Midbrain (tissue), 1 donor: ENCODE measurements at places on chromosomes 4 and X.
A peak's percentile ranks its signal among the peaks of the same experiment; 100 is the strongest.

DNA sequence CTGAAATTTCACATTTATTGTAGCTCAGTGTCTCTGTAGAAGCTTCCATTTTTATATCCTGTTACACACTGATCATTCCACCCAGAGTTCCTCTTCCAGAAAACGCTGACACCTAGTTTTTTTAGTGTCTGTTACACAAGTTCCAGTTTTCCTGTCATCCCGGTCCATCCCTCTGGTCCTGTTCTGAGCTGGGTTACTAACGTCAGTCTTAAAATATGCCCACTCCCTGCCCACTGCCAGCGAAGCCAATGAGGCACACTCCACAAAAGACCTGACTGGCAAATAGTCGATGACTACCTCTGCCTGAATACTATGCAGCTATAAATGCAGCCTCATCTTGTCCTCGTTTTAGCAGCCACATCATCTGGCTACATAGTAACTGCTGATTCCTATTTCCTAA is 30.9 kb upstream of the DDX3X start:
- no peak for DNase-seq

GRCh38 chrX:106972896-106973295 is 27.1 kb downstream of the MORC4 start:
- DNase-seq: no peak

DNA sequence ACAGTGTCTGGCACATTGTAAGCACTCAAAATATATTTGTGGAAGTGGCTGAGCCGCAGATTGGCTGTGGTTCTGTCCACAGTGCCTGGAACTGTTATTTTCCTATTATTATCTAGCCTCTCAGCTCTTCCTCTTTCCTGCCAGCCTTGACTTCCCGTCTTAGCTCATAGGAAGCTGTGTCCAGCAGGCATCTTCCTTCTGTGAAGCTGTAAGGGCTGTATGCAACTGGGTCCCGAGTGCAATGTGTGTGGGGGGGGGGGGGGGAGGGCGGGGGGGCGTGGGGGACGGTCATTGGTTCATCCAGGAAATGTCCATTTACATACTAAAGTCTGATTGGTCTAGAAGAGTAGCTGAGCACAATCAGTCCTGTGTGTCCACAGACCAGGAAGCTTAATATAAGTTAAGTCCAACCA is 210.7 kb downstream of the PDGFRA start:
- DNase-seq: peak; percentile 22

DNA sequence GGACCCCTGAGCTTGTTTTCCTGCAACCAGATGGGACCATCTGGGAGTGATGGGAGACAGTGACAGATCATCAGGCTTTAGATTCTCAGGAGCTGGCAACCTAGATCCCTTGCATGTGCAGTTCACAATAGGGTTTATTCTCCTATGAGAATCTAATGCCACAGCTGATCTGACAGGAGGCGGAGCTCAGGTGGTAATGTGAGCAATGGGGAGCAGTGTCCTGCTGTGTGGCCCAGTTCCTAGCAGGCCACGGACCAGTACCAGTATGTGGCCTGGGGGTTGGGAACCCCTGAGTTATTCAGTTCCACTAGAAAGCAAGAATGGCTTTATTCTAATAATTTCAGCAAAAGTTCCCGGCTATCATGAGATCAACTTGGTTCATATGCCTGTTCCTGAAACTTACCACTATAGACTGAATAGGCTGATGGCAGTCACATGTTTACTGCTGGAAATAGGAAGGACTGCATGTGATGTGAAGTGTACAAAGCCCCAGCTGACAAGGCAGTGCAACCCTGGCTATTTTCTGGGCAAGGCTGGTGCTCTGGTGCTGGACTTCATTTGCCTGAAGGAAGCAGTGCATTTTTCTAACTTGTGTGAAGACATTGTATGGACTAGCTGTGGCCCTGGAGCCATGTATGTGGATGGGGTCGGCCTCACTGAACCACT is 107.2 kb downstream of the SPRY1 start:
- DNase-seq: peak; percentile 13

DNA sequence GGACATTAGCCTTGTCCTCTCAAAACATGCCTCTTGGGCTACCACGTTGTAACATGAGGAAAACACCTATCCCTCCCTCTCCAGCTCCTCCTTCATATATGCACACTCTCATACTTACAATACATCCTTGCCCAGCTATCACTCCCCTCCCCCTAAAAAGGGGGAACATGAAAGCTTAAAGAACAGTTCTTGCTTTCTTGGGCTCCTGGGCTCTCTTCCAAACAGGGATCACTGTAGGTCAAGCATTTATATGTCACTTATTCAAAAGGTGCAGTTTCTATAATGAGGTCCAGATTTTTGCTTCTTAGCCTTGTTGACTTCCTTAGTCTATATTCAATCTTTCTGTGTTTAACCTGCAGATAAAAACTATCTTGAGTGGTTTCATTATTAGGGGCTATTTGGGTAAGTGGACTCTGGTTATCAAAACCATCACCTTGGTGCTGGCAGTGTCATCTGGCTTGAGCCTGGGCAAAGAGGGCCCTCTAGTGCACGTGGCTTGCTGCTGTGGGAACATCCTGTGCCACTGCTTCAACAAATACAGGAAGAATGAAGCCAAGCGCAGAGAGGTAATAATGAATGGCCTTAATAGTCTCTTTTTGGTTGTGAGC is 119.4 kb downstream of the AKAP4 start:
- DNase-seq: peak; percentile 19

- no peak for DNase-seq
Observed at GRCh38 chrX:1466232-1466661, 13.5 kb upstream of the ASMTL start.

GRCh38 chrX:15468036-15468435 is 25.1 kb downstream of the PIR start:
- peak; percentile 42 for DNase-seq

DNA sequence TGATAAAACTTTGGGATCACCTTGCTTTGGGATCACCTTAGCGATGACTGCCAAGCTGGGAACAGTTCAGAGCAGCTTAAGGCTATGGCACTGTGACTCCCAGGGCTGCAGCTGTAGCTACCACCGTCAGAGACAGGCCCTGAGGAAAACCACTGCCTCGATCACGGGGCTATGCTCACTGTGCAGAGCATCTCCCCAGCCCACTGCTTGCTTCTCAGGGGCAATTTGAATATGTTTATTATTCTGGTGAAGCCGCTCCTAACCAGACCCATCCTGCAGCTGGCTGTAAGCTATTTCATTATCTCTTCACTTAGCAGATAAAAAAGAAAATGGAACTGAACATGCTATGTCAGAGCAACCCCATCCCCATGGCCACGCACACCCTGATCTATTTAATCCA is 328.5 kb downstream of the EVC2 start:
- DNase-seq: no peak

GRCh38 chrX:109635146-109635545 is 10.2 kb upstream of the KCNE5 start:
- DNase-seq: no peak

DNA sequence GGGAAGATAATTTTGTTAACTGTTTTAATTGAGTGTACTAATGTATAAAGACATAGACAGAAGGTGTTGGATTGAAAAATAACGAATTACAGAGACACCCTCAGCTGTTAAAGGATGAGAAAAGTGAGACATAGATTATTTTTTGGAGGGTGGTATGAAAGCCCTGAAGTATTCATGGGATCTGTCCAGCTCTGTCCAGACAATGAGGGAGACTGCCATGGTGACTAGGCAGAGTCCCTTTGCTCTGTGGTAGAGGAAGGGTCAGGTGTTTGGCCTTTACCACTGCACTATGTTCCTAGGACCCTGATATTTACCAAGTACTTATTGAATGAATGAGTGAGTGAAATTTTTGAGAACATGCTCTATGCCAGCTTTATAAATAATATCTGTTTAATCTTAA is 11.4 kb downstream of the FGF2 start:
- DNase-seq: no peak

- DNase-seq: no peak
Observed at GRCh38 chr4:53676402-53676871, 85.2 kb upstream of the LNX1 start.

GRCh38 chrX:97158269-97158668 is 274.6 kb downstream of the RPA4 start:
- no peak for DNase-seq

DNA sequence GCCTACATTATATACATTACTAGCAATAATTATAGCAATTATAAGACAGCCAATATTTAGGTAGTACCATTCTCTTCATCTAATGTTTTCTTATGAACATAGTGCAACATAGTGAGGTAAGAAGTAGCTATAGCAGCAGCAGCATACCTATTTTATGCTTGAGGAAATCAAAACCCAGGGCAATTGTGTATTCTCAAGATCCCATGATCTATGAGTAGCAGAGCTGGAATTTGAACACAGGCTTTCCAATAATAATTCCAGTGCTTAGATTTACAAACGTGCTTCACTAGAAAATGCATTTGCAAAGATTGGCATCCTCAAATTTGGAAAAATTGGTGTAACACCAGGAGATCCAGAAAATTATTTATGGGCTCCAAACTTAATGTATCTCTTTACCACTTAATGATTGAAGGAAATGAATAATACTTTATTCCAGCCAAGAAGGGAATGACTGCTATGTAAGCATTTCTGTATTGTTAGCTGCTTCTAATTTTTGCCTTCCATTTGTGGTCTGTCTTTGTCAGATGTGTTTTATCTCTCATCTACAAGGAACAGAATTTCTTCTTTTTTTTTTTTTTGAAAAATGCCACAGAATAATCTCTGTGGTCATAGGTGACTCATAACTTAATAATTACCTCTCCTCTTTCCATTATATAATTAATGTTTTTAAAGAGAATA is 451.1 kb downstream of the ARAP2 start:
- DNase-seq: no peak

DNA sequence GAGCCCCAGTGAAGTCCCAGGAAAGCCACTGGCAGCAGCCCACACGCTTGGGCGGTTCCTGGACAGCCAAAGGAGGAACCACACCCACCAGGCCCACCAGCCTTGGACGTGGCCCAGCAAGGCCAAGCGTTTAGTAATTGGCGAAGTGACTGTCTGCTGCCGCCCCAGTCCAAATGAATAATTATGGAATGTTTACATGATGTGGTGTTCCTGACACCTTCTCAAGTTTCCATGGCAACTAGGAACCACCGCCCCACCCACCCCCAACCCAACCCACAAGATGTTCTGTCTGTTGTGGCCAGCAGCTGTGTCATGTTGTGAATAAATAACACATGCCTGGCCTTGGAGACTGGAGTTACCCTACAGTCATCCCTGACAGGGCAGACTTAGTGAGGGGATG is 22.3 kb downstream of the APLN start:
- DNase-seq: no peak

DNA sequence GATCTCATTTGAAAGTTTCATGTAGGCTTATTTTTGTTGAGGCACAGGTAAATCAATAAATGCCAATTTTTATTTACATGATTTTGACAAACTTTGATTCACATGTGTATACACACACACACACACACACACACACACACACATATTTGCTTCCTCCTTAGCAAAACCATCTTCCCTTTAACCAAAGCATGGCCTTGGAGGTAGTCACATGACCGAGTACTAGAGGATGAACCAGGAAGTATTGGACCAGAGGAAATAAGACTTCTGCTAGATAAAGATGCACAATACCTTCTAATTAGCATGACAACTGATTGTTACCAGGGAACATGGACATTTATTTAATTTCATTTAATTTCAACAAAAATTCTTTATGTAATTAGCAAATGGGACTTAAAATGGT is 23.4 kb upstream of the CFAP299 start:
- DNase-seq: no peak

GRCh38 chrX:80799584-80799983 is 10.1 kb downstream of the BRWD3 start:
- DNase-seq: no peak

DNA sequence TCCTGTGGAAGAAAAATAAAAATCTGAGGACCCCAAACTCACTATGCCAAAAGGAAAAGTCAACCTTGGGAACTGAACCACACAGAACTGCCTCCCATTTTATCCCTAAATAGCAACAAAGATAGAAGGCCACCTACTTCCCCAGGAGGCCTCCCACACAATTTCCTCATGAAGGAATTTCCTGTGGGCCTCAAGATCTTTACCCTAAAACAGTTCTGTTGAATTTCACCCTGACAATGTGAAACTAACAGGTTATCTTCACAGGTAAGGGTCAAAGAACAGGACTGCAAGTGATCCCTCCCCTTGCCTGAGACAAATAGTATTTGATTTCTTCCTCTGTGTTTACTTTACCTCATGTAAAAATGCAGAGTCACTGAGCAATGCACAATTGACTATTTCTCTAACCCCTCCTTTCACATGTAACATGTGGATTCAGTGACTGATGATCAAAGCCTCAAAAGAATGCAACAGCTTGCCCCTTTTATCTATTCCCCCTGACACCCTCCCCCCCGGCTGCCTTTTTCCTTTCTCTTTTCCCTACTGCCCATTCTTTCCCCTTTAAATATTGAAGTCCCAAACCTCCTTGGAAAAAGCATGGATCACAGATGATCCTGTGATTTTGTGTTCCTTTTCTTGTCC is 33.3 kb downstream of the MEPE start:
- DNase-seq: no peak

DNA sequence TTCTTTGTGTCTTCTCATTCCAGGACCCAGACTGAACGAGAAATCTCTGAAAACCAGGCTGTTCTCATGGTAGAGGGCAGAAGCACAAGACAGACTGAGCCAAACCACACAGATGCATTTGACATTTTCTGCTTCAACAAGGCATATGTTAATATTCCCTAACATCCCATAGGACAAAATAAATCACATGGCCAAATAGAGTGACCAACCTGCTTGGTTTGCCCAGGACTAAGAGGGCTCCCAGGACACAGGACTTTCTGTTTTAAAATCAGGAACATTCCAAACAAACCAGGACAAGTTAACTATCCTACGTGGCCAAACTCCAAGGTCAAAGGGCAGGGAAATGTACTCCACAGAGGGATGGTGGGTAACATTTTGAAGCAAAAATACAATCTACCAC is 11.7 kb downstream of the CTPS2 start:
- DNase-seq: no peak

DNA sequence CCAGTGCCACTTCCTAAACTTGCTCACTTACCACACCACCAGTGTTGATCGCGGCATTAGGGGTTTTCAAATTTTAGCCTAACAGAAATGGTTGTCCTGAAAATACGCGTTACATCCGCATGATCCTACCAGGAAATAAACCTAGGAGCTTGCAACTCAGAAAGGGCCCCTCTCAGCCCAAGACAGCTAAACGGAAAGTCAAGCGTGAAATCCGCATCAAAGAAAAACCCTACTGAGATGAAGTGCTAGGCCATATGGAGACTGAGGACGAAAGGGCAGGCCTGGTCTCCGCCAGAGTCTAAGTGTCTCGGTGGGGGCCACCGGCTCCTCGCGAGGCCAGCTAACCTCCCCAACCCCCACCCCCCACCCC is 626 bp downstream of the YTHDC1 start:
- no peak for DNase-seq

DNA sequence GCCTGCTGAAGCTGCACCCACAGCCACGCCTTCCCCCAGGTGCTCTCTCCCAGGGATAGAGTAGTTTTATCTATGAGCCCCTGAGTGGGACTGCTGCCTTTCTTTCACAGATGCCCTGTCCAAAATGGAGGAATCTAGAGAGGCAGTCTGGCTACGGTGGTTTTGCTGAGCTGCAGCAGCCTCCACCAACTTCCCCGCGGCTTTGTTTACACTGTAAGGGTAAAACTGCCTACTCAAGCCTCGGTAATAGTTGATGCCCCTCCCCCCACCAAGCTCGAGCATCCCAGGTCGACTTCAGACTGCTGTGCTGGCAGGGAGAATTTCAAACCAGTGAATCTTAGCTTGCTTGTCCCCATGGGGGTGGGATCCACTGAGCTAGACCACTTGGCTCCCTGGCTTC is 84.5 kb downstream of the PRKG2 start:
- DNase-seq: no peak
